Renal pelvis (tissue), 12 donors: ENCODE measurements at places on chromosomes 2 and 18.
A peak's percentile ranks its signal among the peaks of the same experiment; 100 is the strongest.

GRCh38 chr2:234905547-234906265 is 46.1 kb upstream of the SH3BP4 start:
- no peak for DNase-seq

DNA sequence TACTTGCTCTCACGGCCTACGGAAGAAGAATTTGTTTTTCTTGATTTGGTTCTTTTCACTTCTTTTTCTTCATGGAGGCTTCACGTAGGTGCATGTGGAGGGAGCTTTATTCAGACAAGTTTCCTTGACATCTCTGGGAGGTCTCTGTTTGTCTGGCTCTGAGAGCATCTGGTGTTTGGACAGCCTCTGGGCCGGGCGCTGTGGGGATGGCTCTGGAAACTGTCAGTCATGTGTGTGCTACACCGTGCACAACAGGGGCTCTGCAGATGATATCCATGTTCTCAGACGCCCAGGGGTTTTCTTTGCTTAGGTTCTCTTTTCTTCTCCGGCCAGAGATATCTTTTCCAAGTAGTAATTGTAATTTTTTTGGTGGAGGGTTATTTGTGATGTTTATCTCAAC is 130.7 kb downstream of the SH3RF3 start:
- no peak for DNase-seq

GRCh38 chr2:203711399-203711798 is 5.0 kb downstream of the CD28 start:
- no peak for DNase-seq

GRCh38 chr2:86686905-86687304 is 33.2 kb upstream of the RMND5A start:
- DNase-seq: no peak

GRCh38 chr2:26347286-26347865 is 787 bp upstream of the ADGRF3 start:
- no peak for DNase-seq

DNA sequence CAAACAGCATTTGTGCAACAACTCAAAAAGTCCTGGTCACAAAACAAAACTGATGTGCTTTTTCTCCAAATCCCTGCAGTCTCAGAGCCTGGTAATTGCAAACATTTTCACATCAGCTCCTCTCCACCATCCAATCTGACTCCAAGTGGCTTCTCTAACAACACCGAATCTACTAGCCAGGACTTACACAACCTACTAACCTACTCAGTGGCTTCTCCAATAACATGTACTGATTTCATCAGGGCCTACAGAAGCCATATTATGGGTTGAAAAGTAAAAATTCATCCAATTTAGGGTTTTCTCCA is 104.3 kb downstream of the COLEC12 start:
- no peak for DNase-seq

GRCh38 chr2:68263632-68264031 is 11.3 kb upstream of the PPP3R1 start:
- no peak for DNase-seq

GRCh38 chr2:141105763-141106162 is 1025.1 kb downstream of the LRP1B start:
- no peak for DNase-seq

GRCh38 chr2:109138449-109138848 is 9.4 kb downstream of the SH3RF3 start:
- DNase-seq: no peak

GRCh38 chr2:200781616-200782015 is 30.1 kb upstream of the BZW1 start:
- no peak for DNase-seq

- no peak for DNase-seq
Observed at GRCh38 chr2:17398770-17399169, 119.5 kb downstream of the RAD51AP2 start.

GRCh38 chr2:38806015-38806732 is 28.2 kb downstream of the GEMIN6 start:
- no peak for DNase-seq

- DNase-seq: no peak
Observed at GRCh38 chr18:59565957-59566356, 131.3 kb downstream of the CCBE1 start.

DNA sequence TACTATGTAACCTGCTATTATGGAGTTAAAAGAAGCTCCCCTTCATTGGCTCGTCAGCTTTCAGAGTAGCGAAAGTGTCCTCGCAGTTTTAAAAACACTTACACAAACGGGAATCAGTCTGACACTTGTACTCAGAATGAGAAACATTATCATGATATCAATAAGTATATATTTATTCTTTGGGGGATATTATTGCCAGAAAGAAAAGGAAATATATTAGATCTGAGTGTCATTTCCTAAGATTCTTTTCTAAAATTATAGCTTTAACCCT is 584.5 kb downstream of the ZEB2 start:
- DNase-seq: no peak

DNA sequence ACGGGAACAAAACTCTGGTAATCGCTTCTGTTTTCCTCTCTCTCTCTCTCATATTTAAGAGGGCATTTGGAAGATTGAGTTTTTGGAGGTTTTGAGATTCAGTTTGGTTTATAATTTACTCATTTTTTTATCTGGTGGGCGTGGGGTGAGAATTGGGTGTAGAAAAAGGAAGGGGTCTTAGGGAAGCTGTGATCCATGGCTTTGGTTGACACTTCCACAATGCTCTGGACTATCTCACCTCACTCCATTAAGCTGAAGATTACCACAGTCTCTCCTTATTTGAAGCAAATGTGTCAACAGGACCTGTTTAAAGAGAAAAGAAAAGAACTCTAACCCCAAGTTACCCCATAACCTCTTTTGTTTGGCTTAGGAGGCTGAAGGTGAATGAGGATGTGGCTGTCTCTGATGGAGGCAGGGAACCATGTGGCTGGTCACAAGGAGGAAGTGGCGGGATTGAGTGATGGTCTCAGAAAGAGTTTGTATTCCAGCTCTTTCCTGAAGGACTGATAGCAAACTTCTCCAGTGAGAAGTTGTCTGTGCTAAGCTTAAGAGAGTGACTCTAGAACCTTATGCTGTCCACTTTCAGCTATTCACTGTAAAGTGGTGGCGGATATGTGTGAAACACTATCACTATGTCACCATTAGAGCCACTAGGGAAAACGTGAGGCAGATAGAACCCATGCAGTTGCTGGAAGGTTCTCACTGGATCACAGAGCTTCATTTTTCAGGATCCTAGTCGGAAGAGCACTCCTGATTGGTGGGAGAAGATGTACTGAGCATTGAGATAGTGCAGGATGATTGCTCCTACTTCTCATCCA is 934 bp downstream of the ZNF804A start:
- no peak for DNase-seq

GRCh38 chr2:160747501-160748170 is 254.0 kb upstream of the RBMS1 start:
- DNase-seq: no peak

DNA sequence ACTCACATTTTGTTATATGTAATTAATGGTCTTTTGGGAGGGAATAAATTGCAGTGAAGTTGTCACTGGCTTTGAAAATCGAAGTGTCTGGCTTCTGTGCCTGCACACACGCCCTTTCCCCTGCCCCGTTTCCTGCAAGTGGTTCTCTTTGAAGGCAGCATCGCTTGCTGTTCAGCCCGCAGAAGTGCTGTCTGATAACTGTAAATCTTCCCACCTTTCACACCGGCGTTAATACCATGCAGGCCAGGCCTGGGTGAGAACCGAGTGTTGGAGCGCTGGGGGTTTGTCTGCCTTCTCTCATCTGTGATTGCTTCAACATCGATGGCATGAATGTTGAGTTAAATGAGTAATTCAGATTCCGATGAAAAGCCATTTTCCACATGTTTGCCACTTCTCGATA is 37.9 kb upstream of the RPL31 start:
- no peak for DNase-seq

DNA sequence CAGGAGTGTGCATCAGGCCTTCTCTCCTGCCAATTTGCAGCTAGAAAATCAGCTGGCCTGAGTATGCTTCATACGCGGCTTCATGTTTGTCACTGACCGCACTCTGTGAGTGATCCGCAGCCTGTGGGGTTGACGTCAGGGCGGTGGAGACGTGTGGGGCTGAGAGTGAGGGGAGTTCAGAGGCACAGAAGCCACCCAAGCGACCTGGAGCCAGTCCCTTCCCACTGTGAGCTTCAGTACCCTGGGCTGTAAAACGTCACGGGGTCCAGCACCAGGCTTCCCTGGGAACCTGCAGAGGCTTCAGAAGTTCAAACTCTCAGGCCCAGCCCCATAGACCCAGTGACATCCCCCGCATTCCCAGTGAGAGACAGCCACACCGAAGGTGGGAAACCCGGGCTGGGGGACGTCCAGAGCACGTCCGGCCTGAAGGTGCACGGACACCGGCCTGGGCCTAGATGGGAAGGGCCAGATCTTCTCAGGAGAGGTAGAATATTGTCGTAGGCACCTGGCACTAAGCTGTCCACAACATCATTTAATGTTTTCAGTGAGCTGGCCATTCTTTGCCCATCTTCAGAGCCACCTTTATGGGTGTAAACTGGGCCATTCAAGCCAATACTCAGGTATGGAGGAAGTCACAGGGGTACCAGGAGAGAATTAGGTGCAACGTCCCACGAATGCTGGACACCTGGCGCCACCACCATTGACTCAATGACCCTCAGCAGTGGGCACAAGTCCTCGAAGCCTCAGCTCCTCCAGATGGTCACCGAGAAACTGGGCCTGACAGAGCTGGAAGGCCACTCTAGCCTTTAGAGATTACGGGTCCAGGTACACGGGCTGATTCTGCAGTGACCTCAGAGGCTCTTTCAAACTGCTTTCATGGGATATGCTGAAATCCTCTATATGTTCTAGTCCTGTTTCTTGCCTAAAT is 235.6 kb upstream of the MYT1L start:
- no peak for DNase-seq

- no peak for DNase-seq
Observed at GRCh38 chr2:28689771-28690170, 61.9 kb upstream of the PPP1CB start.

GRCh38 chr2:105294844-105295481 is 34.6 kb downstream of the TGFBRAP1 start:
- peak; percentile 67 for DNase-seq

GRCh38 chr2:25692143-25692542 is 18.8 kb upstream of the DTNB start:
- DNase-seq: no peak
